ENCODE measurements at places on chromosomes 4 and X.

DNA sequence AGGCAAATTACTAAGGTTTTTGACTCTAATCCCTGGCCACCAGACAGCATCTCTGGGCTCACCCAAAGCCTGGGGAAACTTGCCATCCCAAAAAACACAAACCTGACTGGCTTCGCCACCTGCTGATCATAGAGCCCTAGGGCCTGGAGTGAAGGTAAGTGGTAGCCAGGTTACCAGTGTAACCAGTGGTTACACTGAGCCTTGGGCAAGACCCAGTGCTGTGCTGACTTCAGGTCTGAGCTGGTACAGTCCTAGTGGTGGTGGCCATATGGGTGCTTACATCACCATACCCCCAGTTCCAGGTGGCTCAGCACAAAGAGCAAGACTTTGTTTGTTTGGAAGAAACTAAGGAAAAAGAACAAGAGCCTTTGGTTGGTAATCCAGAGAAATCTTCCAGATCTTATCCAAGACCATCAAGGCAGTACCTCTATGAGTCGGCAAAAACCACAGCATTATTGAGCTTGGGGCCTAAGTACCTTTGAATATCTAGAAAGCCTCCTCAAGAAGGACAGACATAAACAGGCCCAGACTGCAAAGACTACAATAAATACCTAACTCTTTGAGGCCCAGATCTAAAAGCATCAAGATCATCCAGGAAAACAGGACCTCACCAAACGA is 13.7 kb downstream of the MED14 start:
- no peak for DNase-seq

- DNase-seq: no peak
Measured at GRCh38 chr4:159049780-159050375, 53.0 kb upstream of the RAPGEF2 start.

- DNase-seq: no peak
Measured at GRCh38 chr4:113678641-113679040, 82.9 kb downstream of the CAMK2D start.

DNA sequence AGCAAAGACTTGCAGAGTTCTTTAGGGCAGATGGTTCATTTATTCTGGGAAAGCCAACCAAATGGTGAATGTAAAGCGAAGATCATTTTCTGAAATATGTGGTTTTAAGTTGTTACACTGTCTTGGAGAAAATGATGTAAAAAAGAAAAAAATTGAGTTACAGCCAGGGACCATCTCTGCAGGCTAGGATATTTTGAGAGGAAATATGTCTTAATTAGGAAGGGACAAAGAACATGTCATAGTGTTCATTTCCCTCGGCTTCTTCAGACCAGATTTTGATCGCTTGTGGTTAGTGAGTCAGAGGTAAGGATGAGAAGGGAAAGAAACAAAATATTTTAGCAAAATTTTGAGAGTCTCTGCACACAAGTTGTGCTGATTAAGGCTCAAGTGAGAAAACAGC is 59.0 kb upstream of the C1QTNF7 start:
- no peak for DNase-seq

DNA sequence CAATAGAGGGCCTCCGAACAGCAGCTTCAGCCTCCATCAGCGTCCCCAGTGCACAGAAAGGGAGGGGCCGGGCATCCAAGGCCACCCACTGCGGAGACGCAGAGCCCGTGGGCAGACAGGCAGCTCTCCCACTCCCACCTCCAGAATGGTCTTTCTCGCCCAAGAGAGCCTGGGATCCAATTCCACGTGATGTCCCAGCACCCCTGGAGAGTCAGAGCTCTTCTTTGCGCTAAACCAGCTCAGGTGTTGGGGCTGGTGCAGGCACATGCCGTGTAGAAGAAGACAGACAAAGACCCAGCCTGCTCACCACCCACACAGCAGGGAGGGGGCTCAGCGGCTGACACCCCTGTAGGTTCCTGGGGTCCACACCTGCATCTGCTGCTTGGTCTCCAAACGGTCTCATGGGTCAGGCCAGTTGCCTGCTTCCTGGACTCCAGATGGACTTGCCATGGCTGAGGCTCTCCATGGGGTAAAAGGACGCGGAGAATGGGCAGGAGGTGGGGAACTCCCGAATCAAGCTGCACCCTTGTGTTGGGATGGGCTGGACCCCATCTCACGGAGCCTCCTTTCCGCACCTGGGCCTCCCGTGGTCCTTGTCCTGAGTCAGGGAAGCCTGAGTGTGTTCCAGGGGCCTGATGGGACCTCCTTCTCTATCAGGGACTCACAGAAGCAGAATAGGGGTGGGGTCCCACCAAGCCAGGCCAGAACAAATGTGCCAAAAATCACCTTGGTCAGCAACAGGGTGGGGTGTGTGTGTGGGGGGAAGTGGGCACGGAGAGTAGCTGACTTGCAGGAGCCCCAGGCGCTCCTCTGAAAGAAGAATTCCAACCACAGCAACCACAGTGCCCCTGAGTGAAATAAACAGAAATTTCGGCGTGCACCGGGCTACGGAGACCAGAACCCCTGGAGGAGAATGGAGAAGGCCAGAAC is 11.6 kb upstream of the ASMTL start:
- no peak for DNase-seq
